ENCODE measurements at places on chromosomes 11 and 22. TPM values are rescaled to one million over a fixed set of nuclear protein-coding genes. Genes with fewer than 3 reads are reported as not detected.
A peak's percentile ranks its signal among the peaks of the same experiment; 100 is the strongest.

DNA sequence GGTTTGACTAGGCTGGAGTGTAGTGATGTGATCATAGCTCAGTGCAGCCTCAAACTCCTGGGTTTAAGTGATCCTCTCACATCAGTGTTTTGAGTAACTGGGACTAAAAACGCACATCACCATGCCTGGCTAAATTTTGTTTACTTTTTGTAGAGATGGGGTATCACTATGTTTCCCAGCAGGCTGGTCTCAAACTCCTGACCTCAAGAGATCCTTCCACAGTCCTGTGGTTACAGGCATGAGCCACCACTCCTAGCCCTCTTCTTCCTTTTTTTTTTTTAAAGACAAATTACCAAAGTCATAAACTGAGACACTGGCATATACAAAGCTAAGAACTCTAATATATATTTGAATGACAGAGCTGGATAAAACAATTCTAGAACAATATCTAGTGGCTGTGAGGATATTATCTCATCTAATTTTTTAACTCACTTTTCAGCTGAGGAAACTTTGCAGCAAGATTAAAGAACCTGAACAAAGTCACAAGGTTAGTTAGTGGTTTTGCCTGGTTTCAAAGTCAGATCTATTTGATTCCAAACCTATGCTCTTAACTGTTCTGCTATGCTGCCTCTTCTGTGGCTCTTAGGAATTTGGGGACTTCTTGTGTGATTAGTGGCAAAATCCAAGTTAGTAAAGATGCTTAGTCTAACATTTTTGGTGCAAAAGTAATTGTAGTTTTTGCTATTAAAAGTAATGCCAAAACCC lies 95.3 kb upstream of the RAG2 start:
- no peaks in the 10 kb centered on the region for H3K36me3 ChIP-seq
- H3K4me1 ChIP-seq: no peaks in the 10 kb centered on the region
- H3K27me3 ChIP-seq: no peaks in the 10 kb centered on the region
- DNase-seq: no peak
- no peak overlapping the region for H3K4me3 ChIP-seq
- no peak overlapping the region for H3K27ac ChIP-seq

Gene MRPL40
- 38.7 TPM for total RNA-seq

Gene HIC2
- total RNA-seq: 34.5 TPM

Gene DCPS
- total RNA-seq: 16.5 TPM

Gene LMO2
- 28.6 TPM for total RNA-seq

DNA sequence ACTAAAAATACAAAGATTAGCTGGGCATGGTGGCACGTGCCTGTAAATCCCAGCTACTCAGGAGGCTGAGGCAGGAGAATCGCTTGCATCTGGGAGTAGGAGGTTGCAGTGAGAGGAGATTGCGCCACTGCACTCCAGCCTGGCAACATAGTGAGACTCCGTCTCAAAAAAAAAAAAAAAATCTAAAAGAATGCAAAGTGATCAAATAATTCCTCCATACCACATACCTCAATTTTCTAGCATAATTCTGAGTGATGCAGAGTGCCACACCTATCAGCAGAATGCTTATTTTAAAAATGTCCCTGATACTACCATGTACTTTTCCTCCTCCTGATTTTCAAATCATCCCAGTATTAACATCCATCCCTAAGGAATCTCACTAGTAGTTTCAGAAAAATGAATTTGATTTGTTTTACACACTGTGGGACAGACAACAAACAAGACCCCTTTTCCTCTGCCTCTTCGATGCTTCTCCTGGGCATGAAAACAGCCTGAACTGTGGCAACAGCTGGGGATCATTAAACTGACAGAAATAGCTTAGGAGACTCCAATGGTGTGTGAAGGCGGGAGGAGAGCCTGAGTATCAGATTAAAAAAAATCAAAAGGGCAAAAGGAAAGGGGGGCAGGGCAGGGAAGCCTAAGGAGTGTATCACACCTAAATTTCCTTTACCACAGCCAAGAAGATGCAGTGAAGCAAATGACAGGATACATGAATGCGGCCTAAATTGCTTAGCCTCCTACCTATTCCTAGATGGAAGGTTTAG lies 114.7 kb downstream of the SGSM3 start:
- DNase-seq: no peak
- H3K27me3 ChIP-seq: no peaks in the 10 kb centered on the region
- H3K4me1 ChIP-seq: peaks cover 9% of the 10 kb centered on the region
- no peak overlapping the region for H3K4me3 ChIP-seq
- H3K27ac ChIP-seq: no peak overlapping the region

DNA sequence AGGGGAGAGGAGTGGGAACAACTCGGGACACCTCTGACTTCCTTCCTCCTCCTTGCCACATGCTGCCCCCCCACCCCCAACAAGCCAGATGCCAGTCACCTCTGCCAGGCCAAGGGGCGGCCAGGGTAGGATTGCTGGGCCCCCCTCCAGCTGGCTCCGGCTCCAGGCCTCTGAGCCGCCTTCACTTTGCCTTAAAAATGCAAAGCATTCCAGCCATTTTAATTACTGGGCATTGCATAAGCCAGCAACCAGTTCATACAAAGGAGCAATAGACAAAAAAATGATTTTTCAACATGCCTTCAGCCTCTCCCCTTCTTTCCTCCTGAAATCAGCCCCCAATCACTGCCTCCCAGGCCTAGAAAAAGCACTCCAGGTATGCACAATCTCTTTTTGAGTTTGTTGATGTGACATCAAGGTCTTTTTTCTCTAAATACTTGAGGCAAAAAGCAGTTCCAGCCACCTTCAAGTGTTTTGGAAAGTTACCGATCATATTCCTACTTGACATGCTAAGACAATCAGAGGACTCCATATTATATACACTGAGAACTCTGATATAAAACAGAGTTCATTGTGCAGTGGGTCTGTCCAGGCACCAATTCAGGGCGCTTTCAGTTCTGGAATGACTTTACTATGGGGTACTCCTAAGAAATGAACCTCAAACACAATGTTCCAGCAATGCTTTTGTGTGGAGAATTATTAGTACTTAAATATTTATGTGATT lies 12.4 kb upstream of the TIMP3 start:
- H3K36me3 ChIP-seq: no peaks in the 10 kb centered on the region
- H3K4me3 ChIP-seq: no peak overlapping the region
- H3K4me1 ChIP-seq: peaks cover 5% of the 10 kb centered on the region

GRCh38 chr11:66970807-66971442 lies 4.2 kb upstream of the C11orf86 start:
- no peaks in the 10 kb centered on the region for H3K4me1 ChIP-seq
- H3K36me3 ChIP-seq: no peaks in the 10 kb centered on the region
- no peak overlapping the region for H3K4me3 ChIP-seq
- no peak overlapping the region for H3K27ac ChIP-seq

DNA sequence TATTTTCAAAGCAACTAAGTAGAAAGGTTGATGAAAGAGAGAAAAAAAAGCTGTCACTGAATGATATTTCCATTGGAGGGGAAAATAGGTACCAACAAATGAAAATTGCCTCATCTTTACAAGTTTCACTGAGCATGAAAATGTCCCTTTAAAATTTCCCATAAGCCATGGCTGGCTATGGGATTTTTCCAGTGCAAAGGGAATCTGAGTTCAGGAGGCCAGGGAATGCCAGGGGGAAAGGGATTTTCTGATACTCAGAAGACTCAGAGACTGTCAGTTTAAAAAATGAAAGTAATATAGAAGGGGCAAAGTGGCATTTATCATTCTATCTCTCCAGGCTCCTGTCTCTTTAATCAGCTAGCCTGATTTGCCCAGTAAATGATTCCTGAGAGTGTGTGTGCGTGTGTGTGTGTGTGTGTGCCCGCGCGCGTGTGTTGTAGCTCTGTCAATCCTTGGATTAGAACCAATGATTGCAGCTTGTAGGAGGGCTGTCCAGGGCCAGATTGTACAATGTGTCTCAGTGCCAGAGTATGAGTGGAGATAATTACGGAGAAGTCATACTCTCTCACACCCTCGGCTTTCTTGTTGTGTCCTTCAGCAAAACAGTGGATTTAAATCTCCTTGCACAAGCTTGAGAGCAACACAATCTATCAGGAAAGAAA lies at the start of gene NTM:
Gene NTM, plus strand, starts transcription at position 526 of the 662 bp plus-strand sequence.
- no peak within 1 kb of the TSS for H3K4me3 ChIP-seq
- no peaks in the 10 kb centered on the region for H3K36me3 ChIP-seq
- H3K27me3 ChIP-seq: peaks cover 8% of the 10 kb centered on the region

Gene ARHGAP8
- total RNA-seq: 1.3 TPM

- no peak overlapping the region for H3K27ac ChIP-seq
- peak; percentile 60 for DNase-seq
- no peaks in the 10 kb centered on the region for H3K27me3 ChIP-seq
- H3K36me3 ChIP-seq: no peaks in the 10 kb centered on the region
Measured at GRCh38 chr11:102485095-102485722, 32.6 kb upstream of the TMEM123 start.

- H3K36me3 ChIP-seq: no peaks in the 10 kb centered on the region
- H3K27me3 ChIP-seq: no peaks in the 10 kb centered on the region
- no peak for DNase-seq
- H3K27ac ChIP-seq: no peak overlapping the region
- H3K4me3 ChIP-seq: no peak overlapping the region
Measured at GRCh38 chr11:96960476-96960875, 570.7 kb downstream of the JRKL start.

Gene C11orf65
- total RNA-seq: 1.6 TPM

Gene OMP
- not detected for total RNA-seq

DNA sequence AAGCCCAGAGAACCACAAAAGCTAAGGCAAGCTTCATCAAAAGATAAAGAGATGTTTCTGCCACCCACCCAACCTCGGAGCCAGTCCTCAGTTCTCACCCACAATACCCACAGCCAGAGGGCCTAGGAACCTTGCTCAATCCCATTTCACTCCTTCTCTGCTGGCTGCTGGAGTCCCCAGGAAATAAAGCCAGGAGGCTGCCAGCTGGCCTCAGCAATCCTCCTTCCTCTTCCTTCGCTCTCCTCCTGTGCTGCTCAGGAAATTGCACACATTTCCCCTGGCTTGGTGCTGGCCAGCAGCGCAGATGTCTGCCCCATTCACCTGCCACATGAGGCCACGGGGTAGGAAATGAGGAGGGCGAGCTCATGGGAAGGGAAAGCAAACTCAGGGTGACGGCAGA lies 91.8 kb upstream of the LDLRAD3 start:
- DNase-seq: no peak
- H3K4me1 ChIP-seq: no peaks in the 10 kb centered on the region
- no peak overlapping the region for H3K27ac ChIP-seq
- no peaks in the 10 kb centered on the region for H3K36me3 ChIP-seq
- H3K4me3 ChIP-seq: no peak overlapping the region

Gene ACR
- total RNA-seq: 0.07 TPM

GRCh38 chr22:23225724-23226496 lies 45.6 kb downstream of the BCR start:
- no peak overlapping the region for H3K27ac ChIP-seq
- peak; percentile 54 for DNase-seq
- peaks cover 21% of the 10 kb centered on the region for H3K4me1 ChIP-seq
- no peak overlapping the region for H3K4me3 ChIP-seq
- no peaks in the 10 kb centered on the region for H3K27me3 ChIP-seq

Gene C22orf31
- not detected for total RNA-seq

DNA sequence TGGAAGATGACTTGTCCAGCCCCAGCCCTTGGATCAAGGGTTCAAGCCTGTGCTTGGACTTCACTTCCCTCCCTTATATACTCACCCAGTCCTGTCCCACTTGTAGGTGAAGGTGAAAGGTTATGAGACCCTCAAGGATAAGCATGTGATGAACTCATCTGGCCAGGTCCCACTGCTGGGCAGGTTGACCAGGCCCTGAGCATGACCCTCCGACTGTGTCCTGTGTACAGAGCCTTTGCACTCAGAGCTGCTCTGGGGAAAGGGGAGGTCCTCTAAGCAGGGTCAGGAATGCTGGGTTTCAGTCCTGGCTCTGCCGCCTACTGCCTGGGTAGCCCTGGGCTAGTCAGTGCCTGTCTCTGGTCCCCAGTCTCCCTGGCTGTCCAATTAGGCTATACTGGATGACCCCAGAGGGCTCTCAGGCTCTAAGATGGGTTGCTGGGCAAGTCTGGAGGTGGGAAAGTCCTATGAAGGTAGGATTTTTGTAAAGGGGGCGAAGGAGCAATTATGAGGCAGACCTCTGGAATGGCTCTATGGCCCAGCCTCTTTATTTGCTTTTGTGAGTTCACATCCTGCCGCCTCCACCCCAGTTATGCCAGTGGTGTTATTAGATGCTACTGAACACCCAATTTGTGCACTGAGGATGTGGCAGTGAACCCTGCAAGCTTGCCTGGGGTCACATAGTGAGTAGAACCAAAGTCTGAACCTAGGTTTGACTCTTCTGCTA lies 14.1 kb downstream of the DGAT2 start:
- H3K4me1 ChIP-seq: no peaks in the 10 kb centered on the region
- no peak overlapping the region for H3K4me3 ChIP-seq
- H3K27me3 ChIP-seq: no peaks in the 10 kb centered on the region
- H3K36me3 ChIP-seq: no peaks in the 10 kb centered on the region
- DNase-seq: no peak
- no peak overlapping the region for H3K27ac ChIP-seq

Gene SDHD
- total RNA-seq: 52.1 TPM

Gene SLC36A4
- total RNA-seq: 26.2 TPM

GRCh38 chr22:38080850-38081635 lies 2.9 kb downstream of the SLC16A8 start:
- H3K27me3 ChIP-seq: peaks cover 30% of the 10 kb centered on the region
- H3K4me3 ChIP-seq: peak overlapping the region; percentile 15
- peak; percentile 78 for DNase-seq
- H3K36me3 ChIP-seq: no peaks in the 10 kb centered on the region
- peaks cover 4% of the 10 kb centered on the region for H3K4me1 ChIP-seq

DNA sequence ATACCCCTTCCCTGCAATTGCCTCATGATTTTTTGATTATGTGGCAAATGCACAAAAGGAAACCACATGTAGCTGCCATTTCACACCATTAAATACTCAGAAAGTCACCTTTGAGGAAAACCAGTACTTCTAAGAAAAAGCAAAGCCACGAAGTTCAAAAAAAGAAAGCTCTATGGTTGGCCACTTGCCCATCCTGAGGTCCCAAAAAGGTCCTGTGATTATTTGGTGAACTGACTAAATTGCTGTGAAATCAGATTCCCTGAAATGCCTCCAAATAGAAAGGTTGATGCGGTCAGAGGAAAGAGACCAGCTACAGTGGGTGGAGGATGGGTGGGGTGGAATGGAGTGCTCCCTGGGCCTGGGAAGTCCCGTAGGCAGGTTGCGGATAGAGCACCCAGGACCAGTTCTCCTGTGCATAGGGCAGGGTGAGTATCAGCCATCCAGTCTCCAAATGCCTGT lies 26.9 kb downstream of the MRPL16 start:
- no peak overlapping the region for H3K4me3 ChIP-seq
- no peaks in the 10 kb centered on the region for H3K36me3 ChIP-seq
- H3K27ac ChIP-seq: no peak overlapping the region
- no peaks in the 10 kb centered on the region for H3K27me3 ChIP-seq

Gene TPP1
- 27.8 TPM for total RNA-seq

DNA sequence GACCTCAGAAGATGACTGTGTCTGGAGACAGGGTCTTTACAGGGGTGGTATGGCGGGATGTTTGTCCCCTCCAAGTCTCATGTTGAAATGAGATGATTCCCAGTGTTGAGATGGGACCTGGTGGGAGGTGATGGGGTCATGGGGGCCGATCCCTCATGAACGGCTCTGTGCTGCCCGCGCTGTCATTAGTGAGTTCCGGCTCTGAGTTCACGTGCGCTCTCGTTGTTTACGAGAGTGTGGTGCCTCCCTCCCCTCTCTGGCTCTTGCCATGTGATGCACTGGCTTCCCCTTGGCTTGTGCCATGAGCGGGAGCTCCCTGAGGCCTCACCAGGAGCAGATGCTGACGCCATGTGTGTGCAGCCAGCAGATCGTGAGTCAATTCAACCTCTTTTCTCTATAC lies 830.8 kb downstream of the TBC1D22A start:
- H3K36me3 ChIP-seq: no peaks in the 10 kb centered on the region
- no peak for DNase-seq
- H3K27ac ChIP-seq: no peak overlapping the region
- H3K4me3 ChIP-seq: no peak overlapping the region
- H3K27me3 ChIP-seq: no peaks in the 10 kb centered on the region

GRCh38 chr22:23138584-23139435 lies 3.0 kb downstream of the RSPH14 start:
- H3K4me3 ChIP-seq: no peak overlapping the region
- peaks cover 3% of the 10 kb centered on the region for H3K4me1 ChIP-seq
